Effector CD8-positive, alpha-beta T cell (primary cell): ENCODE measurements at places on chromosomes 4 and X.

GRCh38 chr4:165248102-165248501 is 40.7 kb downstream of the KLHL2 start:
- no peak for DNase-seq

DNA sequence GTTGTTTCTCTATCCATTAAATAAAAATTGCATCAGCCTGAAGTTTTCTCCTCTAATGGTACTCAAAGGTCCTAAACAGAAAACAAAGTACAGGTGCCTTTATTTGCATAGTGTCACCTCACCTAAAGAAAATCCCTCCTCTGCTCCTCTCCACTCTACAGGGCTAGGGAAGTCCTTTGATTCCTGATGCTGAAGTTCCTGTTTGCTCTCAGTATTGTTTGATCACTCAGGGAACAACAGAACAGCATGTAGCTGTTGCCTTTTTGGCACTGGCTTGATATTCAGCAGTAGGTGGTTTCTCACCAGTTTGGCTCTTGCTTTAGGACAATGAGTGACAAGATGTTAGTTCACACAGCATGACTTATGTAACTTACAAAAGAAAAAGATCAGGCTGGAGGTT is 156.2 kb upstream of the SLC7A11 start:
- DNase-seq: no peak

GRCh38 chrX:49278081-49278480 is 8.5 kb downstream of the PPP1R3F start:
- DNase-seq: no peak

DNA sequence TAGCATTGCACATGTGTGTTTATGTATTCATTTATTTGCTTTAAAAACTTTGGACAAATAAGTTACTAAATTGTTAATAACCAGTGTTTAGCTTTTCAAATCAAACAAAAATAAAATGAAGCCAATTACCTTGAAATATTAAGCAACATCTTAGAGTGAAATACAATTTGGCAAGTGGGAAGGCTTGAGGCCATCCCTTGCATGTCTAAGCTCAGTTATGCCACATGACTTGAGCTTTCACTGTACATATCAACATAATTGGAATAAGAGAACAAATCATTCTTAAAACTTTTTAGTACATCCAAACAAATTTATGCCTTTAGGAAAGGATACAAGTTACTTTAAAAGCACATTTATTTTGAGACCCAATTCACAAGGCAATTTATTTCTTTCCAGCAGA is 640.6 kb downstream of the SPRY1 start:
- DNase-seq: no peak

GRCh38 chr4:38762560-38762959 is 20.2 kb downstream of the TLR10 start:
- no peak for DNase-seq

DNA sequence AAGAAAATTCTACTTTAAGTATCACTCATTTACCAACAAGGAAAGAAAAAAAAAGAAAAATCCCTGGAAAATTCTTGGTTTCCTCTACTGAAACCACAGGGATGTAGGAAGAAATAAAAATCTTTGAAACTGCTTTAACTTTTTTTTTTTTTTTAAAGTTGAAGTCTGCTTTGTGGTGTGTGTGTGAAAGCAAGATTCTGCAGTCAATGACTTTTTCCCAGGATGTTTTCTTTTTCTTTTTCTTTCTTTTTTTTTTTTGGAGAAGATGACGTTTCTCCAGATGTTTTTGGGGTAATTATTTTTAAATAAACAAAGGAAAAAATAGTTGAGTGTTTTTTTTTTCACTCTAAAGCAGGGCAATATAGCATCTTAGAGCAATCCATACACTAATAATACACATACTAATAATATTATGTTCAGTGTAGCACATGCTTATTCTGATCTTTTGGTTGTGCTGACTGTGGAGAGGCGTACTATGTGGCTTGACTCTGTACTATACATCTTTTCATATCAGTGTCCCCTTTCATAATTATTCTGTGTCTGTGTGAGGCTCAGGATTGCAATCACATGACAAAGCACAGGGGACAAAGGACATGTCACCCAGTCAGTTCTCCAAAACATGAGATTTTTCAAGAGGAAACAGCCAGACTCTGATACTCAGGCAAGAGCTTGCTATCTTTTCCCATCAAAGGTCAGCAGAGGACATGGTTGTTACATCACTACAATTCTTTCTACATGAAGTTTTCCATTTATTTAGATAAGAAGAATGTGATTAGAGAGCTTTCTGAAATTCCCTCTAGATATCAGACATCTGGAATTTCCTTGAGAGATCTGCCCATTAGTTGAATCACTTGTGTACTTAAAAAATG is 111.0 kb downstream of the PDE5A start:
- DNase-seq: no peak

- DNase-seq: no peak
Observed at GRCh38 chr4:70183168-70183939, 12.2 kb upstream of the ODAM start.

DNA sequence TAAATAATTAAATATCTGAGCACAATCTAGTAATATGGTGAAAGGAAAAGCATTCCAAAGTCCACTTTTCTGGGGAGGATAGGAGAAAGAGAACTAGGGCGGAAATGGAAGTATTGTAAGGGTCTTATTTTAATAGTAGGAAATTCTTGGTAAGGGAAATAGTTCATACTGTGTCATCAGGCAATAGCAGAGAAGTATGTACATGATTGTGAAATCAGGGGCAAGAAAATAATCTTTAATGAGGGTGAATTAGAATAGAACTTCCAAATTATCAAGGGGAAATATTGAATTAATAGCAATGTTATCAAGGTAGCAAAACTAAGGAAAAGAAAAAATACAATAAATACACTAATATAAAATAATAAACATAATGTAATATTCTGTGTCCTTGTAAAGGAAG is 14.8 kb downstream of the GIMD1 start:
- no peak for DNase-seq

GRCh38 chr4:82388405-82388804 is 14.6 kb upstream of the HNRNPD start:
- DNase-seq: no peak

DNA sequence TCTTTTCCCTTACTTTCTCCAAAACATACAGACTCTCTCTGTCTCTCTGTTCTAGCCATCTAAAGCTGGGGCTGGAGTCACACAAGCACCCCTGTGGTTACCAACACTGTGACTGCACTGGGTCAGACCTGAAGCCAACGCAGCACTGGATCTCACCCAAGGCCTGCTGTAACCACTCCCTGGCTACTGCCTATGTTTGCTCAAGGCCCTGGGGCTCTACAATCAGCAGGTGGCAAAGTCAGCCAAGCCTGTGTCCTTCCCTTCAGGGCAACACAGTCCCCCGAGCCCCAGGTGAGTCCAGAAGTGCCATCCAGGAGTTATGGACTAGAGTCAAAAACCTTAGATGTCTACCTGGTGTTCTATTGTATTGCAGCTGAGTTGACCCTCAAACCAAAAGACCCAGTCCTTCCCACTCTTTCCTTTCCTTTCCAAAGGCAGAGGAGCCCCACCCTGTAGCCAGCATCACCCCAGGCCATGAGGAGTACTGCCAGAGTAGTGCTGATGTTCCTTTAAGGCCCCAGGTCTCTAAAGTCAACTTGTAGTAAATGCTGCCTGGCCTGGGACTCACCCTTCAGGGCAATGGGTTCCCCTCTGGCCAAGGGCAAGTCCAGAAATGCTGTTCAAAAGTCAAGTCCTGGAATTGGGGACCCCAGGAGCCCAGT is 58.8 kb upstream of the RAP2C start:
- no peak for DNase-seq

DNA sequence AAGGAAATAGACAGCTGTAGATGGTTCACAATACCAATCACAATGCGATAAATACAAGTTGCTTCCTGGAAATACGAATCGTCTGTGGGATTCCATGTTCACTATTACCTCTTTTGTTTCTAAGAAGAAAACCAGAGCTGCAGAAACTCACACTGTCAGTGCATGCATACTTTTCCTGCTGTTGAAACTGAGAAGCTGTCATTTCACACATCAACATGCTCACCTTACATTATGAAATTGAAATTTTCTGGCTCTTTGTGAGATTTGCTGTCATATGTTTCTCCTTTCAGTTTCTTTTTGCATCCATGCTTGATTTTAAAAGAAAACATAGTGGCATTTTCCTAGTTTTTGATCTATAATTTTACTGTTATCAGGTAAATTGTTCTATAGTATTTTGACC is 418.3 kb upstream of the HTR2C start:
- DNase-seq: no peak
